ENCODE measurements at places on chromosomes 16 and 17.
A peak's percentile ranks its signal among the peaks of the same experiment; 100 is the strongest.

DNA sequence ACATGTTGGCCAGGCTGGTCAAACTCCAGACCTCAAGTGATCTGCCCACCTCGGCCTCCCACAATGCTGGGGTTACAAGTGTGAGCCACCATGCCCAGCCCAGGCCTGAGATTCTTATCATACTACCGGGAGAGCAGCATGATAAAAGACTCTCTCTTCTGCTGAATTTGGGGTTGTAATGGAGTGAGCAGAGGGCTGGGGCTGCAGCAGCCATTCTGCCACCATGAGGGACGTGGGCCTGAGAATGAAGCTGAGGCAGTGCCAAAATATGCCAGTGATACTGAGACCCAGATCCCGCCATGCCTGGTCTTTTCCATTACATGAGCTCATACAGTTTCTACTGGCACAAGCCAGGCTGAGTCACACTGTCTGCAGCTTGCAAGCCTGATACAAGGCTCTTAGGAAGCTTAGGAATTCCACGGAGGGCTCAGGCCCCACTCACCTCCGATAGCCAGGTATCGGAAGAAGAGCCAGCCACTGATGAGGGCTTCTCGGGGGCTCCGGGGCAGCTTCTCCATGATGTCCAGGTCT is 19.6 kb upstream of the P2RX1 start:
- DNase-seq = no peak

DNA sequence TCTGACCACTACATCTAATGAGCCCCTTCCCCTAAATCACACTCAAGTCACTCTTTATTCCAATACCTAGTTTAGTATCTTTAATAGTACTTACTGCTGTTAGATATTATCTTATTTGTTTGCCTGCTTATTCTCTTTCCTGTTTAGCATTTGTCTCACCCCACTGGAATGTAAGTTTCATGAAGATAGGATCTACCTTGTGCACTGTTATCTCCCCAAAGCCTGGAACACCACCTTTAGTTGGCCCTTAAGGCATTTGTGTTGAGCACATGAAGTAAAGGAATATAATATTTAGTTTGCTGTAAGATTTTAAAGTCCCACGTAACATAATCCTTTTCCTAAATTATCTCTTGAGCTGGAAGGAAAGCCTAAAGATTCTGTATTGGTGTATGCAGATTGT is 50.2 kb downstream of the VPS35L start:
- no peak for DNase-seq

GRCh38 chr17:67375716-67376115 is 1.4 kb upstream of the PITPNC1 start:
- no peak for DNase-seq

DNA sequence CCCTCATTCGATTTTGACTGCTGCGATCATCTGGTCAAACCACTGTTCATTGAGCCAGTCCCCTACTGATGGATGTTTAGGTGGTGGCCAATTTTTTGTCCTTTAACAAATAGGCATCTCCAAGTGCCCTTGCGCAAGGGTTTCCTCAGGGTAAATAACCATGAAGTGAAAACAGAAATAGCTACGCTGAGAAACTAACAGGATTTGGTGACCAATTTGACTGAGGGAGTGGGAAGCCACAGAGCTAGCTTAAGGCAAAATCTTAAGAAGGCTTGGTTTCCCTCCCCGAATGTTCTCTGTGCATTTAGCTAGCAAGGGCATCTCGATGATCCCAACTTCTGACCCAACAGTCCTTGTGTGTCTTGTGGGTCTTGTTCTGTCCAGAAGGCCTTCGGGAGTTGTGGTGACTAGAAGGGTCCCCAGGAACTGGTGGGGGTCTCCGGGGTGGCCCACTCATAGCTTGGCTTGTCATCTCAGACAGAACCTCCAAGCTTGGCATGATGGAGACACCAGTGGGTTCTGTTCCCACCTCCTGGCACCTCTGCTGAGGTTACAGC is 117.2 kb downstream of the SOCS1 start:
- DNase-seq = no peak

GRCh38 chr16:49490321-49490705 is 116.7 kb downstream of the C16orf78 start:
- DNase-seq = no peak

DNA sequence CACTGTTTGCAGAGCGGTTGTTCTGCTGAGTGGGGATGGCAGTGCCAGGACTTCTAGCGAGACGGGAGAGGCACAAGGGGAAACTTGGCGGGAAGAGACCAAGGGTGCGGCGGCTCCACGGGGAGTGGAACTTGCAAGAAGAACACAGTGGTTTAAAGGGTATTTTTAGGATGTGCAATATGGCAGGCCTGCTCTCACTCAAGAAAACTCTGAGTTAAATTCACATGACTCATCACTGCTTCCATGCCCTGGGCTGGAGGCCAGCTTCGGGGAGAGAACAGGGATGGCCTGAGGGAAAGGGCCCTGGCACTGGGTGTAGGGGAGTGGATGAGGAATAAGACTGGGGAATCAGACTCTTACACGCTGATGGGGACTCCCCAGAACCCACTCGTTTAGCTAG is 13.3 kb upstream of the CD300LD start:
- DNase-seq = no peak

- peak; percentile 99 for DNase-seq
Measured at GRCh38 chr16:46688654-46689364, at the start of gene VPS35. Gene VPS35 (minus strand): TSS chr16:46689178. CDS start chr16:46689133, 45 bp downstream.

- peak; percentile 67 for DNase-seq
Measured at GRCh38 chr16:48156790-48157209, 1.0 kb upstream of the ABCC12 start.

DNA sequence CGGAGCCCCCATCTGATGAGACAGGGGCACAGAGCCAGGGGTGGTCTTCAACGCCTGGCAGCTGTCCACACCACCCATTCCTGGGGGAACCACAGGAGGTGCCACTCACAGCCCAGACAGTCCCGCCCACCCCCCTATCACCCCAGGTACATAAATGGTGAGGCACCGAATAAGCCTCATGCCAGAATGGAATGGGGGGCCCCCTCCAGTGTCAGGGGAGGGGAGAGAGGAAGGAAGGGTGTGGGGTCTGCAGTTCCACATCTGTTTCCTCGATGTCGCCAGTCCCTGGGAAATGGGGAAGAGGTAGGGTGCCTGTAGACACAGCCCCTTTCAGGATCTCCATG is 1.7 kb downstream of the TMC6 start:
- no peak for DNase-seq

DNA sequence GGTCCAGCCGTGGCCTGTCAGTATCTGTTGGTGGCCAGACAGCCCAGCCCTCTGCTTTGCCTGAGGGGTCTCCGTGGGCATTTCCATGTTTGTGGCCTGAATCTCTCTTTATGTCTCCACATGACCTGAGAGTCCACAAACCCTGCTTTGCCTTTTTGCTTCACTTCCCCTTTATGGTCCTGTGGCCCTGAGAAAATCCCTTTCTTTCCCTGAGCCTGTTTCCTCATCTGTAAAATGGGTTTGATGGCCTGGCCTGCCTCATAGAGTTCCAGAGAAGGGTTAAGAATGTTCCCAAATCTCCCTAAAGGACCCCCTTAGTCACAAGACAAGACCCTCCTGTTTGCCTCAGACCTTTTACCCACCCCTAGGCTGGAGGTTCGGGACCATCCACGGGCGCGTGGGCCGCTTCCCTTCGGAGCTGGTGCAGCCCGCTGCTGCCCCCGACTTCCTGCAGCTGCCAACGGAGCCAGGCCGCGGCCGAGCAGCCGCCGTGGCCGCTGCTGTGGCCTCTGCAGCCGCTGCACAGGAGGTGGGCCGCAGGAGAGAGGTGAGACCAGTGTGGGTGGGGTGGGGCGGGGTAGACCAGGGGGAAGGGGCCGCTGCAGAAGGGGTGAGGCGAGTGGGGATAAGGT is 26.2 kb upstream of the ALKBH5 start:
- no peak for DNase-seq

DNA sequence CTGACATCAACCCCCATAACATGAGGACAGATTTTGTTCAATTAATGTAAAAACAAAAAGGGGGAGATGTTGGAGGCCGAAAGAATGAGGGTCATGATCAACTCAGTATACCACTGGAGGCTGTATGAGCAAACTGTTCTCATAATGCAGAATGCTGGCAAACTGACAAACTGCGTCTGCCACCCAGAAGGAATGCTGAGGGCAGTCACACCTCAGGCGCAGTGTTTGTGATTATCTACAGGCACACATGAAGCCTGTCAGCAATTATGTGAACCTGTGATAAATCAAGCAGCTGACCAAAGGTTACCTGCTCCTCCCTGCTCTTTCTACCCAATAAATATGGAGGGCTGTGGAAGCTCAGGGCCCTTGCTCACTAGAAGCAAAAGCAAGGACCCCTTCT is 27.3 kb downstream of the CD300LG start:
- no peak for DNase-seq

DNA sequence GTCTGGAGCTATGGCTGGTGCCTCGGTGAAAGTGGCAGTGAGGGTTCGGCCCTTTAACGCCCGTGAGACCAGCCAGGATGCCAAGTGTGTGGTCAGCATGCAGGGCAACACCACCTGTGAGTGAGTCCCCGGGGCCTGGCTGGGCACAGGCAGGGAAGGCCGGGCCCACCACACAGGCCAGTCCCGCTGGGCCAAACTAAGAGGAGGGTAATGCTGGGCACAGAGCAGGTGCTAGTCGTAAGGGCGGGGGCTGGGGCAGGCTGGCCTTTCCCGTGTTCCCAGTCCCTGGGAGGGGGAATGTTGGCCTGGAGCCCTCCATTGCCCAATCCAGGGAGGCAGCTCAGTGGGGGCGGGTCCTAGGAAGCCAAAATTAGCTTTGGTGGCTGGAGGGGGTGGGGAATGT is 2.5 kb downstream of the KIF1C start:
- no peak for DNase-seq

GRCh38 chr16:66318505-66318904 is 48.0 kb upstream of the CDH5 start:
- no peak for DNase-seq

DNA sequence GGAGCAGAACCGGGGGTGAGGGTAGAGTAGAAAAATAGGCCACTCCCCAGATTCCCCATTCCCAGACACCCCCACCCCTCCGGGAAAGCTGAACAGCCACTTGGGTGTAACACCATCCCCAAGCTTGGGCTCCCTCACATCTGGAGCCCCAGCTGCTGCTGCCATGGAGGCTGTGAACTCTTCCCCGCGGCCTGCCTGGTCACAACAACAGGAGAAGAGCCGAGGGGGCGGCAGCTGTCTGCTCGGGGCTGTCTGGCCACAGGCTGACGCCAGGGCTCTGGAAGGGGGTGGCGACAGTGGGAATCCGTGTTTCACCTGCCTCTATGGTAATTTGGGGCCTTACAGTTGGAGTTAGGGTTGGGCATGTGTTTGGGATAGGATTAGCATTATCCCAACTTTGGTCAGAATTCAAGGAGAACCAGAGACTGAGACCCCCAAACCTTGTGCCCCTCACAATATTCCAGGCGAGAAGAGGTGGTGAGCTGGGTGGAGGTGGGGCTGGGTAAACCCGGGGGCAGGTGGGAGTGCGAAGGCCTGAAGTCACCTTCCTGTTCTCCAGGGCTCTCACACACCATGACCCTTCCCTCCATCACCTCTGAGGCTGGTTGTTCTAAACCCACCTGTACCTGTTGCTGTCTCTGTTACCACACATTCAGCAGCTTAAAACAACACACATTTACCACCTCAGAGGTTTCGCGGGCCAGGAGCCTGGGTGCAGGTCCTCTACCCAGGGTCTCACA is 29.7 kb upstream of the NXPH3 start:
- no peak for DNase-seq

GRCh38 chr16:11171757-11172299 is 84.2 kb downstream of the SOCS1 start:
- no peak for DNase-seq

GRCh38 chr17:13435230-13435629 is 166.5 kb downstream of the HS3ST3A1 start:
- DNase-seq = no peak

- DNase-seq = no peak
Measured at GRCh38 chr17:30363715-30364202, 15.0 kb upstream of the CPD start.

DNA sequence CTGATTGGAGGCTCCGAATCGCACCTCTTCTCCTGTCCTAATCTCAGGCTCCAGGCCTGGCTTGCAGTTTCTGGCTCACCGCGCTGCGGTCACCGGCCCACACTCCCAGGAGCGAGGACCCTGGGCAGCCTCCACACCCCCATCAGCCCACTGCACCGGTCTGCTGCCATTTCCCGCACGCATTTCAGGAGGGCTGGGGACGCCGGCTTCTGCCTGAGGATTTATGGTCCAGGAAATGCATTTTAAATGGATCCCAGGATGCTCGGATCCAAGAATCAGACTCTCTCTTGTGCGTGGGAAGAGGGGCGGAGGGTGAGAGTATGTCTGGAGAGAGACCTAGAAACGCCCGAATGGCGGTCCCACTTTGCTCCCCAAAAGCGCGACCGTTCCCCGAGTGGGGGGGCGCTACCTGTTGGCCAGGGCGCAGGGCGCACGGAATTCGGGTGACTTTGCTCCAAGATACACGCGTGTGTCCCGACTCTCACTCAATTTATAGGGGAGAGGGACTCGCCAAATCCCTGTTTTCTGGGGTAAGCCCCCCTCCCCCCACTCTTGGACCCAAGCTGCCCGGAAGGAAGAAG is 817 bp upstream of the JPH3 start:
- DNase-seq = no peak

DNA sequence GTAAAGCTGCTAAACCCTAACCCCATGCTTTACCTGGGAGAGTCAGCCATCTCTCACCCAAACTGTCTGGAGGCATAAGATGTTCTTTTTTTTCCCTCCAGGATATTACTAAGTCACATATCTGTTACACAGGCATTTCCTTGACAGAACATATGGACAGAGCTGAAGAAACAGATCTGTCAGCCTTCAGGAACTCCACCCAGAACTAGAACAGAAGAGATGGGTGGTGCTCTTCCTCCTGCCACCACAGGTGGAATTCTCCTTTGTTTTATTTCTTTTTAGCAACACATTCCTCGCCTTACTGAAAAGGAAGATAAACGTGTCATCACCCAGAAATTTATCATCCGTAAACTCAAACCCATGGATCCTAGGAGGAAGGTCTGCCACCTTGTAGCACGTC is 8.8 kb downstream of the MYCBPAP start:
- DNase-seq = no peak

All from activated CD4-positive, CD25-positive, alpha-beta regulatory T cell (primary cell).